ENCODE measurements at places on chromosomes 6 and 20. TPM values are rescaled to one million over a fixed set of nuclear protein-coding genes. Genes with fewer than 3 reads are reported as not detected.

PSMB8 gene
- total RNA-seq, result 29.1 TPM

PRL gene
- total RNA-seq, result not detected

MCUR1 gene
- 23.2 TPM for total RNA-seq

FAM209B gene
- not detected for total RNA-seq

ADTRP gene
- 25.3 TPM for total RNA-seq

BPIFB2 gene
- total RNA-seq, result not detected

SAPCD1 gene
- not detected for total RNA-seq

ZKSCAN3 gene
- 3.1 TPM for total RNA-seq

CNR1 gene
- not detected for total RNA-seq

HLA-DMA gene
- total RNA-seq, result 2.4 TPM

TRIM31 gene
- total RNA-seq, result under 0.01 TPM

FAM50B gene
- total RNA-seq, result 9.4 TPM

CTSZ gene
- 119 TPM for total RNA-seq

SNX3 gene
- 172 TPM for total RNA-seq

MDFI gene
- 67.1 TPM for total RNA-seq

LHFPL5 gene
- 0.07 TPM for total RNA-seq

TBXT gene
- total RNA-seq, result not detected

MEP1A gene
- 0.07 TPM for total RNA-seq

TBC1D32 gene
- 11.7 TPM for total RNA-seq

RGS19 gene
- 14.2 TPM for total RNA-seq

RAET1L gene
- 9.3 TPM for total RNA-seq

MTRF1L gene
- total RNA-seq, result 9.9 TPM

UBE2V1 gene
- total RNA-seq, result 47.8 TPM

SLA2 gene
- total RNA-seq, result not detected

LY6G6C gene
- under 0.01 TPM for total RNA-seq

RFX6 gene
- not detected for total RNA-seq

PABPC1L gene
- 6.8 TPM for total RNA-seq

STX11 gene
- 0.68 TPM for total RNA-seq

RBPJL gene
- total RNA-seq, result not detected

MOXD1 gene
- 0.07 TPM for total RNA-seq

CCND3 gene
- 7.9 TPM for total RNA-seq

CCM2L gene
- total RNA-seq, result not detected

MAP7 gene
- 48.5 TPM for total RNA-seq

CLPSL2 gene
- not detected for total RNA-seq

RAB23 gene
- 81.3 TPM for total RNA-seq

XRN2 gene
- 99.9 TPM for total RNA-seq

MROH8 gene
- total RNA-seq, result under 0.01 TPM

AGPAT1 gene
- total RNA-seq, result 19.6 TPM

DAAM2 gene
- 0.07 TPM for total RNA-seq

GTF3C6 gene
- 32.0 TPM for total RNA-seq

CYP21A2 gene
- total RNA-seq, result 0.28 TPM

Data from nasal cavity respiratory epithelium epithelial cell of viscerocranial mucosa (primary cell).